ENCODE measurements at places on chromosomes 7 and 10.

DNA sequence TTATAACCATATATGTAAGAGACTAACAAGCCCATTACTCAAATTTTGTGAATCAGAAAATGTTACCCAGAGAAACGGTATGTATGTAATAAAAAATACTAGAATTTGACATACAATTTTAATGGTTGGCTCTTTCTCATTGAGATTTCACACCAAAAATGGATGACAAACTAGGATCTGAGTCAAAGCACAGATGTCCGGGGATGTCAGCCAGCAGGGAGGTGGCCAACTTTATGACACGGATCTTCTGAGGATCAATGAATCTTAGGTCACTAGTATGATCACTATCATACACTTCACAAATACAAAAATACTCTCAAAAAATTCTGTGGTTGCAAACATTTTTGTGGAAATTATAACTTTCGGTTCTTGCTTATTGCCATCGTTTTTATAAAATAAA lies 173.5 kb upstream of the NFE2L3 start:
- no peak for DNase-seq

DNA sequence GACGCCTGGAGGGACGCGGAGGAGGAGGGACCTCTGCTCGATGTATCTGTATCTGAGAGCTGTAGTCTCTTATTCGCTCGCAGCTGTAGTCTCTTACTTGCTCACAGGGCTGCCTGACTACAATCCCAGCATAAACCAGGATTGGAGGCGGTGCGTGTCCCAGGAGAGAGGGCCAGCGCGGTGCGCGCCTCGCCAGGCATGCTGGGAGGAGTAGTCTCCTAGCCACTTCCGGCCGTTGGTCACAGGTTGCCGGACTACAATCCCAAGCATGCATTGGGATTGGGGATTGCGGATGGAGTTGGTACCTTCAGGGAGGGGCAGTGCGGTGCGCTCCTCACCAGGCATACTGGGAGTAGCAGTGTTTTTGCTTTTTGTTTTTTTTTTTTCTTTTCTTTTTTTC lies 421.7 kb upstream of the NUPR2 start:
- no peak for DNase-seq

- no peak for DNase-seq
Observed at GRCh38 chr10:3527869-3528268, 257.1 kb downstream of the KLF6 start.

- no peak for DNase-seq
Observed at GRCh38 chr10:70106958-70107791, 25.4 kb downstream of the AIFM2 start.

- no peak for DNase-seq
Observed at GRCh38 chr7:157472311-157473050, 135.7 kb downstream of the DNAJB6 start.

GRCh38 chr10:57014758-57015157 lies 653.7 kb upstream of the ZWINT start:
- DNase-seq: no peak
